ENCODE measurements at places on chromosomes 1 and 21. TPM values are rescaled to one million over a fixed set of nuclear protein-coding genes. Genes with fewer than 3 reads are reported as not detected.

The ID3 gene
- total RNA-seq: 250 TPM

The SMPDL3B gene
- total RNA-seq: not detected

The KRTAP19-5 gene
- total RNA-seq: not detected

The TMCO4 gene
- total RNA-seq: 13.2 TPM

All from smooth muscle cell of bladder (primary cell).